ENCODE measurements at places on chromosomes 11 and 22.

DNA sequence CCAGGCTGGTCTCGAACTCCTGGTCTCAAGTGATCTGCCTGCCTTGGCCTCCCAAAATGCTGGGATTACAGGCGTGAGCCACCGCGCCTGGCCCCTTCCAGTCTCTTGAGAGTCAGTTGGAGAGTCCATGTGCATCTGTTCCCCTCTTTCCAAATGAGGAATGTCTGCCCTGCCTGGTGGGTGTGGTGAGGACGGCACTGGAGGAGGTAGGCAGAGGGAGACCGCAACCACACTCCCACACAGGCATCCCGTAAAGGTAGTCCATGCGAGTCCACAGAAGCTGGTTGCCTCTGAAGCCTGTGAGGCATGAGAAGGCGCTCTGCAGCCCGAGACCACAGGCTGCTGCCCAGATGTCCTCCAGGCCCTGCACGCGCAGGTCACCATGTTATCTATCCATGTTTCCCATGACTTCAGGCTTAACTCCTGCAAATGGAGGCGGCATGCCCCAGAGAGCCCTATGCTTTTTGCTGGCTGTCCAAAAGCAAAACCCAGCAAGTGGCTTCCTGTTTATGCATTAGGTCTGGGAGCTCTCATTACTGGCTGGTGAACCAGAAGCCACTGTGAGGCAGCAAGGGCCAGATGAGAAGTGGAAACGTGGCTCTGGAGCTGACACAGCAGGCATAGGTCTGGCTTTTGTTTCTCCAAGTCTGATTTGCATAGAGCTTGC lies 43.4 kb downstream of the GRIK4 start:
- no peak for DNase-seq

DNA sequence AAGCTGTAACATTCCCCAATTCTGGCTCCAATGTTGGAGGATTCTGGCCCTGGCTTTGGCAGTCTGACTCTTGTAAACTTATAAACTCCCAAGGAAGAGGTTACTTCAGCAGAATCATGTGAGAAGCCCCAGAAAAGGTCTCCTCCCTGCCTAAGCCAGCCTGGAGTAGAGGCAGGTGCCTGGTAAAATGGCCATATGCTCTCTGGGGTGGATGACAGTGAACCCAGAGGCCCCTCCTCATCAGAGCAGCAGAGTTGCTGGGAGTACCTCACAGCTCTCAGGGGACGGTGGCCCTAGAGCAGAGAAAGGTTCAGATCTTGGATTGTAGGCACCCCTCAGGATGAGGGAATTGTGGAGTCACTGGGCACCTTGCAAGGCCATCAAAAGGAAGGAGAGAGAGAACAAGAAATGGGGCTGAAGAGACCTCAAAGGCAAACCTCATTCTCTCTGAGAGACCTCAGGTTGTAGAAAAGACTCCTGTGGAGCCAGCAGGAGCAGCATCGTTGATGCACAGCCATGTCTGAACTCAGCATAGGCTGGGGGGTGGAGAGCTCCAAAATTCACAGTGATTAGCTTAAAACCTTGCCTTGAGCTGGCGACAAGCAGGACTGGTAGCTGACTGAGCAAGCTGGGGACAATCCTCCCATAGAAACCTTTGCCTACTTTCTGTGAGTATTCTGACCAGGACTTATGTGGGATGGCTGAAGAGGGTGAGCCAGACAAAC lies 4.9 kb upstream of the P2RY6 start:
- DNase-seq = no peak

- no peak for DNase-seq
Observed at GRCh38 chr22:22452211-22452610, 56.3 kb downstream of the ZNF280B start.

- no peak for DNase-seq
Observed at GRCh38 chr11:70383664-70384565, 14.4 kb upstream of the CTTN start.

DNA sequence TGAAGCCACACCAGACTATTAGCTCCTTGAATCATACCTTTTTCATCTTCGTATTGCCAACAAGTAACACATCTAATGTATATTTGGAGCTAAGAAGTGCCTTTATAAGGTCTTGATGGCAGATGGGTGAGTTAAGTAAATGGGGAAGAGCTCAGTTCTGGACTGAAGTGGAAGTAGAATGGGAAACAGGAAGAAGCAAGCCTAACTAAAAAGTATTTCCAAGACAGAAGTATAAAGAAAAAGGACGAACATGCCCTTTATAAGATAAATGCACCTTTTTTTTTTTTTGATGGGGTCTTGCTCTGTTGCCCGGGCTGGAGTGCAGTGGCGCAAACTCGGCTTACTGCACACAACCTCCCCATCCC lies 14.5 kb downstream of the CRTAM start:
- DNase-seq = no peak

DNA sequence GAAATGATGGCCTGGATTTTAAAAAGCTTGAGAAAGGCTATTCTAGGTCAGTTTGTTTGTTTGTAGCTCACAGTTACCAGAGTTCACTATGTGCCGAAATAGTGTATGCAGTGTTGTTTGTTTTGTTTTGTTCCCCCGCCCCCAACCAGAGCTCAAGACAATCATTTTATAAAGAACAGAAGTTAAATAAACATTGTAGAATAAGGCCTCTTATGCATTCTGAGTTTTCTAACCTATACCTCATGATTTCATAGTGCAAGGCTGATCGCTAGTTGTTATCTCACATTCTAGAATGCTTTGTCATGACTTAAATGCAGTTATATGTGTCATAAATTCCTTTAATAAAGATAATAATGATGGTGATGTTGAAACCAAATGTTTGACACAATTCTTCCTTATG lies 7.8 kb downstream of the KCNA4 start:
- DNase-seq = no peak

DNA sequence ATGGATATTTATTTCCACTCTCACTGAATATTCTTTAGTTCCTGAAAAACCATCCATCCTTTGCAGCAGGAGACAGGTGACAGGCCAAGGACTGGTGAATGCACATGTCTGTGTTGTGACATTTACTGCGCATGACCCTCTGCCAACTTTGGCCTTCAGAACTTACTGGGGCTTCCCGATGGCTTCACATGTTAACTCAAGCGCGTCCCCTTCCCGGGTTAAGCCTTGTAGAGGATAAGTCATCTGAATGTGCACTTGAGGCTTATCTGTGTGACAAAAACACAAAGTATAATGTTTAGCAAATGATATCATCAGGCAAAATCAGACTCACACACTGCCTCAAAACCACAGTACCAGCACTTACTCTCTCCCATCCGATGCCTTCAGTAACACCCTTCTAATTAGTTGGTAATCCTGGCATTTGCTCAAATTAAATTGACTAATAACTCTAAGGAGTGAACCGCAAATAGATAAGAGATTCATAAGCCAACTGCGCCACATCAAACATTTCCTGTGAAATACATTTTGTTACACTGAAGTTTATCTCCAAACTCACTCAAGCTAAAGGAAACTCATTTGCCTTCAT lies 286.4 kb downstream of the CADM1 start:
- no peak for DNase-seq

- no peak for DNase-seq
Observed at GRCh38 chr11:124941703-124942102, 5.9 kb upstream of the HEPACAM start.

- DNase-seq = no peak
Observed at GRCh38 chr22:23520863-23521440, 59.1 kb downstream of the IGLL1 start.

DNA sequence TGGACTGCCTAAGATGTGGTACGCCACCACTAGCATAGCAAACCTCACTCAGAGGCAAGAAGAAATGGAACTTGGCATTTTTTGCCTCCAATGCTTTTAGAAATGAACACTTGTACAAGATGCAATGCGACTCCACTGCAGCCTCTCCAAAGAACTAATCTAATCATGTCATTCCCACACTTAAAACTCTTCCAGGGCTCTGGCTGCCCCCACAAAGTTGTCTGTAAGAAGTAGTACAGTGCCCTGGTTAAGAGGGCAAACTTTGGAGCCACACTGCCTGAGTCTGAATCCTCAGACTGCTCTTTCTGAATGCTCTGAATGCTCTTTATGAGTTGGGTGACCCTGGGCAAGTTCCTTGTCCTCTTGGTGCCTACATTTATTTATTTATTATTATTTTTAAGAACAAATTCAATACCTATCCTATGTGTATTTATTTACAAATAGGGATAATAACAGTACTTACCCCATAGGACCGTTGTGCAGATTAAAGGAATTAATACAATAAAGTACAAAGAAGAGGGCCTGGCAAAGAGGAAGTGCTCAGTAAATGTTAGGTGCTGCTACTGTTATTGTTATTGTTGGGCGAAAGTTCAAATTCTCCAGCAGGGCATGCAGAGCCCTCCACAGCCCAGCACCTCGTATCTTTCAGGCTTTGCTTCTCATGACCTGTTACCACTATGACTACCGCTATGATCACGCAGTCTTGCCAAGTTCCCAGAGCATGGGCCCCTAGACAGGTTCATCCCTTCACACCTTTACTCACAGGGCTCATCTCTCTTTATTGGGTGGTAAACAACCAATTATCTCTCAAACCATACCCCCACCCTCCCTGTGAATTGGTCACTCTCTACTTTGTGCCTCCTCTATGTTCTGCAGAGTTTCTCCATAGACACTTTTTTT lies 59.3 kb downstream of the RAB30 start:
- no peak for DNase-seq

DNA sequence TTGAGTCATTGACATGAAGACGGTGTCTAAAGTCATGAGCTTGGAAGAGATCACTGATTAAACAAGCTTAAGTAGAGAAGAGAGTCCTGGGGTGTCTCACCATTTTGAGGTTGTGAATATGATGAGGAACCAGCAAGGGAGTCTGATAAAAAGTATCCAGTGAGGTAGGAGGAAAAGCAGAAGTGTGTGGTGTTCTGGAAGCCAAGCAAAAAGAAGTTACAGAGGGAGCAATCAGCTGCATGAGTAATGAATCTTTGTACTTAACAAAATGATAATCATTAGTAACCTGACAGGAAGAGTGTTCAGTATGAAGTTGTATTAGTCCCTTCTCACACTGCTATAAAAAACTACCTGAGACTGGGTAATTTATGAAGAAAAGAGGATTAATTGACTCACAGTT lies 131.3 kb downstream of the C11orf87 start:
- DNase-seq = no peak

DNA sequence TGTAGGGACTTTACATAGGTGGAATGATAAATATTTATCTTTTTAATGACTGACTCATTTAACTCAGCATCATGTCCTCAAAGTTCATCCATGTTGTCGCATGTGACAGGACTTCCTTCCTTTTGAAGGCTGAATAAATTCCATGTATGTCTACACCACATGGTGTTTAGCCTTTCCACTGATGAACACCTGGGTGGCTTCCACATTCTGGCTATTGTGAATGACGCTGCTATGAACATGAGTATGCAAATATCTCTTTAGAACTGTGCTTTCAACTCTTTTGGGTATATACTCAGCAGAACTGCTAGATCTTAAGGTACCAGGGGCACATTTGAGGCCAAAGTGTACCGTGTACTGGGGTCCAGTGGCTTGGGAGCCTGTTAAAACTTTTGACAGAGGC lies 24.1 kb downstream of the LARGE1 start:
- DNase-seq = no peak

DNA sequence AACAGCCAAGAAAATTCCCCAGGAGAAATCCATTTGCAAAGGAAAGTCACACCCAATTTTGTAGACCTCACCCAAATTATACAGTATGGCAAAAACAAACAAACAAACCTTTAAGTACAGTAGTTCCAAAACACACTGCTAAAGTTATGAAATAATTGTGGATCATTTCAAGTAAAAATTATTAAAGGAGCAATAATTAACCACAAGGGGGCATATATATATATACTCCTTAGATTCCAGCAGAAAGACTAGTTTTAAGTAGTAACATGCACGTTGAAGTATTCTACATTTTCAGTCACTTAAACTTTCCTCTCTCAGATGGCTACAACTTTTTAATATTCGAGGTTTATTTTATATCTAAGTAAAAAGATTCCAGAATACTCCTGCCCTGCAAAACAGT lies 26.8 kb downstream of the RNF141 start:
- no peak for DNase-seq

GRCh38 chr11:129695571-129696308 lies 119.9 kb upstream of the TMEM45B start:
- DNase-seq = no peak

GRCh38 chr11:47274495-47275235 lies 4.7 kb downstream of the MADD start:
- DNase-seq = no peak

- no peak for DNase-seq
Observed at GRCh38 chr22:43441216-43441615, 29.4 kb downstream of the MPPED1 start.

DNA sequence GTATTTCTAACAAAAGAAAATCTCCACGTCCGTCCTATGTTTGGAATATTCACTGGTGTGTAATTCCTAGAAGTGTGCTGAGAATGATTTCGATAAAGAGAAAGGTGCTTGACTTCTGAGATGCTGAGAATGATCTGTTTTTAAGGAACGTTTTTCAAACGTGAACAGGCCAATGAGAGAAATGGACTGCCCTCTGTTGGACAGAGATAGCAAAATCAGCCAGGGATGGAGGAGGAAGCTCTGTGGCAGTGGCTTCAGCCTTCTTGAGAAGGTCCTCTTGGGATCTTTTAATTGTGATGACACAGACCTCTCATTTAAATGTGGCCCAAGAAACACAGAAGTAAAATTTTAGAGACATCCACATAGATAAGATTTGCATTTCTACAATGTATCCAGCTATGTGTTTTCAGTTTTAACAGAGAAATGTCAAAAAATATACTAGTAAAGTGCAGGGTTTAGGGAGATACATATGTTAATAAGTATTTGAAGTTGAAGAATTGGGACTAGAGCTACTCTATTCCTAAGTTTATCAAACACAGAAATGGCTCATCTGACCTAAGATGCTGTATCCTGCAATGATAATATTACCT lies 84.0 kb upstream of the RCN1 start:
- DNase-seq = peak; percentile 11

DNA sequence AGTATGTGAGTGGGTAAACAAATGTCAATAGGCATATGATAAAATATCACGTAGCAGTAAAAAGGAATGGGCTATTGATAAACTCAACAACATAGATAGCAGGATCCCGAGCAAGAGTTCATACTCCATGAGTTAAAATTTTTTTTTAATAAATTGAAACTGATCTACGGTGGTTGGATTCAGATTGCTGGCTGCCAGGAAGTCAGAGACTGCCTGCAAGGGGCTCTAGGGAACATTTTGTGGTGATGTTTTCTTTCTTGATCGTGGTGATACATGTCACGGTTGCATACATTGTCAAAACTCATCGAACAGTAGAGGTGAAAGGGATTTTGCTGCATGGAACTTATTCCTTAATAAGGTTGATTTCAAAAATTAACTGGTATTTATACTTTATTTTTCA lies 62.6 kb upstream of the WNT7B start:
- no peak for DNase-seq

- DNase-seq = no peak
Observed at GRCh38 chr11:61918938-61919704, 1.8 kb upstream of the RAB3IL1 start.

DNA sequence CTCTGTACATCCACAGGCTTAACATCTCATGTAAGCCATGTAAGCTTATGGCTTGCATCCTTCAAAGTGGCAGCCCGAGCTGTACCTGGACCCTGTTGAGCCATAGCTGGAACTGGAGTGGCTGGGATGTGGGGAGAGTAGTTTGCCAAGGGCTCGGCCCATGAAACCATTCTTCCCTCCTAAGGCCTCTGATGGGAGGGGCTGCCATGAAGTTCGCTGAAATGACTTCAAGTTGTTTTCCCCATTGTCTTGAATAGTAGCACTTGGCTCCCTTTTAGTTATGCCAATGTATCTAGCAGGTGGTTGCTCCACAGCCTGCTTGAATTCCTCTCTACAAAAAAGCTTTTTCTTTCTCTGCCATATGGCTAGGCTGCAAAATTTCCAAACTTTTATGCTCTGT lies 5.2 kb upstream of the CHORDC1 start:
- no peak for DNase-seq

- no peak for DNase-seq
Observed at GRCh38 chr22:27273853-27274252, 527.7 kb downstream of the MN1 start.

Data from GM12878 (cell line).